Tibial artery (tissue), 4 donors: ENCODE measurements at places on chromosomes 3 and 15.

DNA sequence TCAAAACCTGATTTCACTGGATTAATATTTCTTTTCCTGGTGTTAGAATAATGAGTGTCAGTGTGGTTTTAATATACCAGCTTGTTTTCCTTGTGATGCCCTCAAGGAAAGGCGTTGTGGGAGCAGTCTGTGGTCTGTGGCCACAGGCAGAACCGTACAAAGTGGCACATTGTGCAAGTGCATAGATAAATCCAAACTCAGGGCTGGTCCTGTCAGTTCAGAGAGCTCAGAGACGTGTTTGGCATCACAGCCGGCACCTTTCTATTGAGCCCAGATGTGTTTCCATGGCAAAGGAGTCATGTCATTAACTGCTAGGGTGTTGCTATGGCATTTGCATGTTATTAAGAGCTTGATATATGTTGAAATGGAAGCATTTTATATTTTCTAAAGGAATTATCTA lies 289.9 kb upstream of the RASGRP1 start:
- DNase-seq, result no peak

DNA sequence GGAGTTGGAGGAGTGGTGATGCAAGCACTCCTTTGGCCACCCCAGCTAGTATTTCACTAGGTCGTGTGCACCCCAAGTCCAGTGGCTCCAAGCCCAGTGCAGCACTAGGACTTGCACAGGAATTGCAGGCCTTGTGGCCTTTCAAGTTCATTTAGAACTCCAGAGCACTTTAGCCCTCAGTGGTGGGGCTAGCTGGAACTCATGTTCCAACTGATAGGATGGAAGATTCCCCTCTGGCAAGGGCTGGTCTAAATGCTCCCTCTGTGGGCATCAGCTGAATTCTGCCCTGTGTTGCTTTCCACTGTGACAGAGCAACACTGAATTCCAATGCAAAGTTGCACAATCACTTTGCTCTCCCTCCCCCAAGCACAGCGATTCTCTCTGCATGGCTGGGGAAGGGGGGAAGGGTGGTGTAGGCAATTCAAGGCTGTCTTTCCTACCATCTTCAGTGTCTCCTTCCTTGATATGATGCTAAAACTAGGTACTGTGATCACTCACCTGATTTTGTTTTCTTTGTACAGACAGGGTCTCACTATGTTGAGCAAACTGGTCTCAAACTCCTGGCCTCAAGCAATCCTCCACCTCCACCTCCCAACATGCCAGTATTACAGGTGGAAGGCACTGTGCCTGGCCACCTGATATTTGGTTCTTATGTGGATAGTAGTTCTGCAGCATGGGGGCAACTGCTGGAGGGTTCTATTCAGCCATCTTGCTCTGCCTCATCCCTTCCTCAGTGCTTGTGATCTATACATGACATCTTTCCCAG lies 10.3 kb downstream of the USF3 start:
- no peak for DNase-seq

GRCh38 chr3:147431751-147432150 lies 22.6 kb downstream of the ZIC1 start:
- DNase-seq, result no peak

GRCh38 chr3:117788506-117788905 lies 1078.9 kb downstream of the TUSC7 start:
- DNase-seq, result no peak

GRCh38 chr3:18238746-18239331 lies 186.3 kb downstream of the SATB1 start:
- no peak for DNase-seq

DNA sequence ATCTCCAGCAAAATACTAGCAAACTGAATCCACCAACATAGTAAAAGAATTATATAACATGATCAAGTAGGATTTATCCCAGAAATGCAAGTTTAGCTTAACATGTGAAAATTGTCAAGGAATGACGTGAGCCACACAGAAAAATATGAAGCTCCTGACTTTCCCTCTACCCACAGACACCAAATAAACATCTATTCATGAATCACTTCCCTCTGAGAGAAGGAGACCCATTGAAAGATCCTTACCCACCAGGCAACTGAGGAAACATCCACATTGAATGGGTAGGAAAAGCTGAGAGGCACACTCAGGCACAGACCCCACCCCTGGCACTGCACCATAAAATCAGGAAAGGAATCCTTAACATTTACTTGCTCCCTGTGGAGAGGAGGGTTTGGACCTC lies 102.2 kb upstream of the MANF start:
- no peak for DNase-seq

- no peak for DNase-seq
Observed at GRCh38 chr15:52121896-52122295, 9.3 kb upstream of the BCL2L10 start.

GRCh38 chr15:28068930-28069329 lies 30.2 kb downstream of the OCA2 start:
- DNase-seq, result no peak

DNA sequence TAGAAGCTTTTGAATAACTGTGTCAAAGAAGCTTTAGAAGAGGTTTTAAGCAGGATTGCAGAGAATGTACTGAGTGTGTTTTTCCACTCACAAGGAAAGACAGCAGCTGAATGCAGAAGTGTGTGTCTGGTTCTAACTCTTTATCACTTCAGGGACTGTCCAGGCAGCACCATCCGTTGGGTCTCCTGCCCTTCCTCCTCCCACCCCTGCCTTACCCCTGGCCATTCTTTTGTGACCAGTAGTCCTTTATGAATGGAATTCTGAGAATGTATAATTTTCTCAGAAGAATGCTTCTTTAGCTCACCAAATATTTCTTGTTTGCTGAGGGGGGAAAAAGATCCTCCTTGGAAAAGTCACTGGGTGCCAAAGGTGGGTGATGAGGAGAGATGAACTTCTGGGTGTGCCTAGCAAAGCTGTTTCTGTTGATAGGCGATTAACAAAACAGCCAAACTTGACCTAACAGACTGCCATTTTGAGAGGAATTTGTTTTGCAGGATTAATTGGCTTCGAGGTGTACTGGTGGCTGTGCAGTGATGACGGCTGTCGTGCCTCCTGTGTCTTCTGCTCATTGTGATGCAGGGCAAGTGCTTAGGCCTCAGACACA lies 70.9 kb downstream of the IGF1R start:
- no peak for DNase-seq

GRCh38 chr3:42751609-42752008 lies 21.4 kb downstream of the CCDC13 start:
- DNase-seq, result peak; percentile 16

- DNase-seq, result no peak
Observed at GRCh38 chr3:61541694-61542093, 19.7 kb upstream of the PTPRG start.

DNA sequence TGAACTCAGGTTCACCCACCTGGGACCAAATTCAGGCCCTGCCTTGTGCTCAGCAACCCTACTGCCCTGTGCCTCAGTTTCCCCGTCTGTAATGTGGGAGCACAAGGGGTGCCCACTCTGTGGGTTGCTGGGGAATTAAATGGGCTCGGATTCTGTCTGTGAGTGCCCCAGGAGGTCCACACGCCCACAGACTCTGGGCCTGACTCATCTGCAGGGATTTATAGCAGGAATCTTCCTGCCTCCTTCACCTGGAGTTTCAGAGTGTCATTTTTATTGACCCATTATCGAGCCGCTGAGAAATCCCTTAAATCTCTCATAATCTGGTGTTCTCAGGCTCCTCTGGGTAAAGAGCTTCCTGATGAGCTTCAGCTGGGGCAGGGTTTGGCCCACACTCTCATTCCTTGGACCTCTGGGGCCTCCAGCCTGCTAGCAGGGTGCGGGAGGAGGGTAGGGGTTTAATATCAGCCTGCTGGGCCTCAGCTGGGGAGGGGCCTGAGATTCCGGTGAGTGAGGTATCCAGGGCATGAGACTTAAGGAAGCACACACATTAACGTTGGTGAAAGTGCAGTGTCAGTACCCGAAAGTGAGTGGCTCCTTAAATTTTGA lies 16.4 kb downstream of the C3orf18 start:
- no peak for DNase-seq

- DNase-seq, result peak; percentile 72
Observed at GRCh38 chr3:124565013-124565412, 165.2 kb upstream of the UMPS start.

GRCh38 chr15:91892436-91892835 lies 38.9 kb downstream of the SLCO3A1 start:
- no peak for DNase-seq

- DNase-seq, result no peak
Observed at GRCh38 chr3:22861426-22861825, 341.7 kb upstream of the UBE2E2 start.

DNA sequence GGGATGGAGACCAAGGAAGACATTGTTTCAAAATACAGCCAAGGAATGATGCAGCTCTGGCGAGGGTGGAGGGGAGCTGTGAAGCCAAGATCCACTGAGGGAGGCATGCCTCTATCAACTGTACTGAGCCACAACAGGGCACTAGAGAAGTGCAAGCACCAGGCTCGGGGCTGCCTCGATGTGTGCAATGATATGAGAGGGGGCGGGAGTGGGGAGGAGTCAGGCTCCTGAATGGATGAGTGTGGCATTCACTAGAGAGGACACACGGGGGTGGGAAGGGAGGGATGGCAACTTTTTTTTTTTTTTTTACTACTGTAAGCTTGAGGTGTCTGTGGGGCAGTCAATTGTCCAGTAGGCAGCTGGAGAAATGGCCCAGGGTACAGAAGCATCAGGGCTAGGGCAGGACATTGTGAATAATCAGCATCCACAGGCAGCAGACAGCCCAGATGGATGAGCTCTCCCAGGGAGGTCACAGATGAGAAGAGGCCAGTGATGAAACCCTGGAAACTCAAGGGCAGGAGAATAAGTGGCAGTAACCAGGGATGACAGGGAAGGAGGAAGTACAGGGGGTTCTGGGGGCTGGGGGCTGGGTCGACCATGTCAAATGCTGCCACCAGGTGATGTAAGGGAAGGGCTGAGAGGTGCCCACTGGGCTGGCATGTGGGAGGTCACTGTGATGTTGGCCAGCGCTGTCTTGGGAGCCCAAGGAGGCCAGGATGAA lies 5.9 kb downstream of the STOML1 start:
- DNase-seq, result no peak

GRCh38 chr15:52178765-52179164 lies 12.4 kb downstream of the GNB5 start:
- no peak for DNase-seq

DNA sequence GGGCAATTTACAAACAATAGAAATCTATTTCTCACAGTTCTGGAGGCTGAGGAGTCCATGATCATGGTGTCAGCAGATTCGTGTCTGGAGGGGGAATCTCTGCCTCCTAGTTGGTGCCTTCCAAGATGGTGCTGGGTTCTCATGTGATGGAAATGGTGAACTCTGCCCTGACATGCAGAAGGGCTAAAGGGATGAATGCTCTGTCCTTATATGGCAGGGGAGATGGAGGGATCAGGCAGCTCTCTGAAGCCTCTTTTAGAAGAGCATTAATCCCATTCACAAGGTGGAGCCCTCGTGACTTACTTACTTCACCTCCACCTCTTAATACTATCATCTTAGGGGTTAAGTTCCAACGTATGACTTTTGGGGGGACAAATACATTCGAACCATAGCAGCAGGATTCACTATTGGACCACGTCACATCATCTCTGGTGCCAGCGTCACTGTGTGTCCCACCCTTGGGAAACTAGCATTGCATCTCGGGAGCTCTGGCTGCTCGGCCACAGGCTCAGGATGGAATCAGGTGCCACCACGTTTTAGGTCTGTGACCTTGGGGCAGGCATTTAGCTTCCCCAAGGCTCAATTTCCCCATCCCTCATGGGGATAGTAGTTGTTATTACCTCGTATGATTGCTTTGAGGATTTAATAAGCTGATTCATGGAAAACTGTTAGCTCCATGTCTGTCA lies 53.0 kb downstream of the SV2B start:
- no peak for DNase-seq

GRCh38 chr3:31892916-31893573 lies 88.0 kb downstream of the OSBPL10 start:
- DNase-seq, result no peak

- no peak for DNase-seq
Observed at GRCh38 chr3:30996467-30996866, 102.0 kb upstream of the GADL1 start.

DNA sequence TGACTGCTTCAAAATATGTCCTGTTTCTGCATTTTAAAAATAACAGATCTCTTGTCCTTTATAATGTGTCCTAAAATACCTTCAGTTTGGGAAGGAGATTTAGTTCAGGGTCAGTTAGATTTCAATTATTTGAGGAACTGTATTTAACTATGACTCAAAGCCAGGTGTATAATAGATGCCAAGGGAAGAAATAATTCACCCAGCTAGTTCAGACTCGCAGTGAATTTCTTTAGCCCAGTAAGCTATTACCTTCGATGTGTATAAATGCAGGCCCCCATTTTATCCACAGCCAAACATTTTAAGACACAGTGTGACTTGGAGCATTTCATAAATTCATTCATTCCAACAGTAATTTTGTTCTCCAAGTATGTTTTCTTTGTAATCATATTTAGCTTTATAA lies 458.0 kb downstream of the ZNF385D start:
- DNase-seq, result no peak

- peak; percentile 33 for DNase-seq
Observed at GRCh38 chr3:99943931-99944761, 126.5 kb downstream of the CMSS1 start.

DNA sequence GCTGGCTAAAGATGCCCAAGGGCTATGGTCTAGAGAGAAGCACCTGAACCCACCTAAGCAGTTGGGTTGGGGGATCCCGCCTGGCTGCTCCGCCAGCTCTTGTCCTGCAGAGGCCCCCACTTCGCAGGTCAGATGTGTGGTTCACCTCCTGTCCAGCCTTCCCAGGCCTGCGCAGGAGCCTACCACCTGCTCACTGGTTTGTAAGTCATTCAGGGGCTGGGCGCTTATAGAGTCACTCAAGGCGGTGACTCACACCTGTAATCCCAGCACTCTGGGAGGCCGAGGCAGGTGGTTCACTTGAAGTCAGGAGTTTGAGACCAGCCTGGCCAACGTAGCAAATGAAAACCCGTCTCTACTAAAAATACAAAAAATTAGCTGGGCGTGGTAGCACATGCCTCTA lies 3.9 kb upstream of the FURIN start:
- DNase-seq, result no peak

DNA sequence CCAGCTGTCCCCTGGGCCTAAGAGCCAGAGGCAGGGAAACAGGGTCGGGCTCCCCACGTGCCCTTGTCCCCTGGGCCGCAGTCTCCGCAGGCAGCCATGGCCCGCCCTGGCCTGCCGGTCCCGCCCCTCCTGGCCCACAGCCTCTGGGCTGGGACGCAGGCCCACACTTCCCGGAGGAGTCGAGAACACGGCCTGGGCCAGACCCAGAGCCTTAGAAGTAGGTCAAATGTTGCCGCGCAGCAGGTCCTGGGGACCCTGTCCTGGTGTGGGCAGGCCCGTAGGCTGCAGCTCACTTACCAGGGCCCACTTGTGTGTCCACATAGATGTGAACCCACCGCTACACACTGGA lies 4.3 kb upstream of the MYL3 start:
- DNase-seq, result peak; percentile 95

- DNase-seq, result no peak
Observed at GRCh38 chr3:89227634-89228033, 120.2 kb downstream of the EPHA3 start.

DNA sequence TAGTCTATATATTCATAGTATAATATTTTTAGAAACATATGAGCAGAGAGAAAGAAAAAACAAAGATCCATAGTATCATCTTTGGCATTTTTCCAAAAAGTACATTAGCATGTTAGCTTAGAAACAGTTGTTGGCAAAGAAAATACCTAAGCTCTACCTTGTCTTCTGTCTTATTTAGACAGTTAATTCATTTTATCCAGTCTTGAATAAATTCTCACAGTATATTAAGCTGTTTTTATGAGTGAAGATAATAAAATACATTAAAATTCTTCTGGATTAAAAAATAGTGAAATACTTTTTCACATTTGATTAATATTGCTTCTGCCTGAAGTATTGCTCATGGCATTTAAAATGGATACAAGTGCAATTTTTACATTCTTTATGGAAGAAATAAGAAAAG lies 145.2 kb downstream of the ZIC1 start:
- no peak for DNase-seq
